ENCODE measurements at places on chromosomes 13 and 19.

DNA sequence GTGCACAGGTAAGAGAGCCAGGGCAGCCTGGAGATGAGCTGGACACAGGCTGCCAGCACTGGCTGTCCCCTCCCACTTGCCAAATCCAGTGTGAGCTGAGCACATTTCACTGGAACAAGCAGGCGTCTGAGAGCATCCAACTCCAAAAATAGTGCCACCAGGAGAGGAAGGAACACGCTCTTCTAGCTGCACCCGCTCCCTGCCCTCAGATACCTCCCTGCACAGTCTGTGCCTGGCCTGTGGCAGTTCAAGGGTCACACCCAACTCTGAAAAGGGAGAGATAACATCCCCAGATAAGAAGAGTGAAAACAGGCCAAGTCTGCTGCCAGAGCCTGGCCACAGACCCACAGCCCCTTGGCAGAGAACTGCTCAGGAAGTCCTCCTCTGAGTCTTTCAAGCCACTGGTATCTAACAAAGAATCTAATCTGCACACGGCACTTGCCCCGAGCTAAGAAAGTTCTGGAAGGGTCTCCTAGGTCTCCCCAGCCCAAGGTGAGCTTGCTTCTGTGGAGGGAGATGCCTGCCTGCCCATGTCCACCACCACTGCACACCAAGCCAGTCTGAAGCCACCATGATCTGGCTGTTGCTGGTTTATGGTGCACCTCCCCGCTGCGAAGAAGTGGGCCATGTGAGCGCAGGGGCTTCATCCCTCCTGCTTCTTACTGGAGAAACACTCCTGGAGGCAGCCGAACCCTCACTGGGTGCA lies 14.7 kb downstream of the ELL start:
- DNase-seq: no peak

DNA sequence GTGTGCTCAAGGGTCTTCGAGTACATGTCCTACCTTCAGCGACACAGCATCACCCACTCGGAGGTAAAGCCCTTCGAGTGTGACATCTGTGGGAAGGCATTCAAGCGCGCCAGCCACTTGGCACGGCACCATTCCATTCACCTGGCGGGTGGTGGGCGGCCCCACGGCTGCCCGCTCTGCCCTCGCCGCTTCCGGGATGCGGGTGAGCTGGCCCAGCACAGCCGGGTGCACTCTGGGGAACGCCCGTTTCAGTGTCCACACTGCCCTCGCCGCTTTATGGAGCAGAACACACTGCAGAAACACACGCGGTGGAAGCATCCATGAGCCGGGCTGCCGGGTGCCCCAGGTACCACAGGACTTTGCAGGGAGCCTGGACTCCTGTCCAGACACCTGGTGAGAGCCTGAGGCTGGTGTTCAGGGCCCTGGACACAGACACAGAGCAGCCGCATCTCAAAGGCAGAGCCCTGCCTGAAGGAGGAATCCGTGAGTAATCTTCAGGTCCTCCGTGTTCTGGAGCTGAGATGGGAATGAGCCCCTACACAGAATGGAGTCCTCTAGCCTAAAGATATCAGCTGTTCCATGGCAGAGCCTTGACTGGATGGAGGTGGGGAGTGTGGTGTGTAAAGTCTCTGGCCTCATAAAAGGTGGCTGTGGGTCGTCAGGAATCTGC lies 1.5 kb downstream of the ZNF581 start:
- no peak for DNase-seq

- DNase-seq: no peak
Observed at GRCh38 chr19:51295382-51296126, 15.9 kb upstream of the IGLON5 start.

DNA sequence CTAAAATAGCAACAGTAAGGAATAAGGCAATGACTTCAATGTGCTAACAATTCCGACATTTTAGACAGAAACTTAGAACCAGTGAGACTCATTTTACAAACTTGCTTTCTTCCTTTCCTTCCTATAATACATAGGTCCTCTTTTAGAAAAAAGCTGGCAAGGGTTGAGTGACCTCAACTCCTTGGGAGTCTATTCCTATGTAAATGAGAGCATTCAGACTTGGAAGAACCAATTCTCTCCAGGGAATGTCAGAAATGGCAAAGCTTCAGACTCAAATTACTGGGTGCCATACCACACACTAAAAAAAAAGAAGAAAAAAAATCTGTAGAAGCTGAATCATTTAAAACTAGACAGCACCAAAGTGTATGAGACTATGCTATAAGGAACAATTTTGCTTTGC lies 1328.2 kb downstream of the OLFM4 start:
- DNase-seq: no peak

- no peak for DNase-seq
Observed at GRCh38 chr13:74761801-74762757, 627.9 kb upstream of the KLF12 start.

DNA sequence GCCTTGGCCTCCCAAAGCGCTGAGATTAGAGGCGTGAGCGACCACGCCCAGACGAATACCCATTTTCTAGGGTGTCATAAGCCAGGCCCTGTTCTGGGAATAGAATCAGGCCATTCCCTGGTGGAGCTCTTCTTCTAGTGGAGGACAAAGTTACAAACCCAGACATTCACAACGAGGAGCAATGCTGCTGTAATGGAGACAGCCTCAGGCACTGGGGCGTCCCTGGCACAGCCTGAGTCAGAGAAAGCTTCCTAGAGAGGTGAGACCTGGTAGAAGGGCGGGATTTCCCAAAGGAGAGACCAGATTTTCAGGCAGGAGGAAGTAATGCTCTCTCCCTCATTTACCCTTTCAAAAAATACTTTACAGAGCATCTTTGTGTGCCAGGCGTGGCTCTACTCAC lies 12.7 kb downstream of the PRKCG start:
- no peak for DNase-seq

DNA sequence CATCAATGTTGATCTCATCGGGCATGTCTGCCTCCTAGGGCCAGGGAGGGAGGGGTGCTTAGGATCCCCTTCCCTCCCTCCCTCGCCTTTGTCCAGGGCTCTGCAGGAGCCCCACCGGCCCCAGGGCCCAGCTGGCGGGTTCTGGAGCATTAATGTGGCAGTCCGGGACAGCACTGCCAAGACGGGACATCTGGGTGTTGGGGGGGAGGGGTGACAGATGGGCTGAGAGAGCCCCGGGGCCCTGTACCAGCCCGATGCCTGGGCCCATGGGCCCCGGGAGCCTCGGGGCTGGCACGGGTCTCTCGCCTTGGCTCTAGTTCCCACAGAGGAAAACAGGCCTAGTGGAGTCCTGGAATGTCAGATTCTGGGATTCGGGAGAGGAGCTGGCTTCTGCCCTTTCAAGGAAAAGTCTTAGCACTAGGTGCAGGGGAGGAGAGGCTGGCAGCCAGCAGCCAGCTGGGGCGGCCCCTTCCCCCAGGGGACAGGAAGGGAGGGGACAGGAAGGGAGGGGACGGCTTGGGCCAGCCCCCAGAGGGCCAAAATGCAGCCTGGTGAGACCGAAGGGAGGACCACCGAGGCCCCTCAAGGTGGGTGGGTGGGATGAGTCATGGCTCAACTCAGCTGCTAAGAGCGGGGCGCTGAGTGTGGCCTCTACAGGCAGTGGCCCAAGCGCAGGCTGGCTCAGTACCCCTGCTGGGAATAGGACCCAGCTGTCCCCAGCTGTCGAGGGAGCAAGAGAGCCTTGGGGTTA lies 3.1 kb downstream of the PPP1R14A start:
- no peak for DNase-seq

GRCh38 chr13:24802074-24802473 lies 38.1 kb downstream of the RNF17 start:
- no peak for DNase-seq

- DNase-seq: no peak
Observed at GRCh38 chr19:30522341-30522740, 150.2 kb downstream of the ZNF536 start.

DNA sequence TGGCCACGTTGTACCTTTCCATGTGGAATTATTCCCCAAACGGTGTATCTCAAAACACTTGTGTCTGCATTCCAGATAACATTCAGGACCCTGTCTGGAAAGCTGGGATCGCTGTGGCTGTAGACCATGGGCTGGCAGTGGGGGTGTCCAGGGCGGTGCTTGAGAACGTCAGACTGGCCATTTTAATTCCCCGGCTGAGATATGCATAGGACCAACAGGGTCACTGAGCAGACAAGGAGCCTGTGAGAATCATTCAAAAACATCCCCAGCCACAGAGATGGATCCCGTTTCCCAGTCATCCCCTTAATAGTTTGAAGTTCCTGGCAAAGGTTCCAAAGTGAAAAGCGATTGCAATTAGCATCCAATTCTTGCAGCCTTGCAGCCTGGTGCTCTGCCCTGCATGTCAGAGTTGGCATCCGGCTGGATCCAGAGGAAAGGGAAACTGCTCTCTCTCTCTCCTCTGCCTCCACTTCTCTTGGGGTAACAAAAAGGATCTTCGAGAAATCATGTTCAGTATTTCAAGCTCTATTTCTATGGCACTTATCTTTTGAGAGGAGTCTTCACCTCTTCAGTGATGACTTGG lies 41.6 kb downstream of the IFT88 start:
- no peak for DNase-seq

- peak; percentile 33 for DNase-seq
Observed at GRCh38 chr13:77544355-77544754, 8.8 kb downstream of the SCEL start.

DNA sequence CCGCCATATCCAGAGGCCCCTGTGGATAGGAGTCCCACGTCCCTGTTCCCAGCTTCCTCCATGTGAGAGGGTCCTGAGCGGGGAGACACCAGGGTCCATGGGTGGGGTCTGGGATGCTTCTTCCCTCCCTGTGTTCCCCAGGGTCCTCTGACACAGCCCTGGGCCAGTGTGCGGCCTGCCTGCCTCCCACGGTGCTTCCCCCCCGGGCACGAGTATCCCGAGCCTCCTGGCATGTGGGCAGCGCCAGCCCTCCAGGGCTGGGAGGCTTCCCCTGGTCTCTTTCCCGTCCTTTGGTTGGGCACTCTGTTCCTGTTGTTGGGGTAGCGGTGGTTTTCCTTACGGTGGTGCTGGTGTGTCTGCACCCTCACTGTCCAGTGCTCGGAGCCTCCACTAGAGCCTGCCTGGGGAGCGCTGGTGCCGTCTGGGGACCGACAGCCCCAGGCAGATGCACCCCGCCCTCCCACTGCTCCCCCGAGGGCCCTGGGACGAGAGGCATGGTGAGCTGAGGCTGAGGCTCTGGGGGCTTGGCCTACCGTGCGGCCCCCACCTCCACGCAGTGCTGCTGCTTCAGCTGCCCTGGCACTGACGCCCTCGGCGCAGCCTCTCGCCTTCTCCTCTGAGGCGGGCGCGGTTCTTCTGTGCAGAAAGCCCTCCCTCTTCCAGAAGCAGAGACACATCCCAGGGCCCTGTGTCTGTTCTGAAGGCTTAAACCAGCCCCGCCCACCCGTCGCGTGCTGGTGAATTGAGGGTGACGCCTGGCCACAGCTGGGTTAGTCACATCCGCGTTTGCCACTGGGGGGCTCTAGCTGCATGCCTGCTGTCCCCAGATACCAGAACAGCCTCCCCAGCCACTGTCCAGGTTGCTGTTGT lies 27.9 kb downstream of the PLEKHJ1 start:
- DNase-seq: no peak

- DNase-seq: no peak
Observed at GRCh38 chr13:32384702-32385101, 43.2 kb downstream of the N4BP2L1 start.

GRCh38 chr19:18672606-18673337 lies 10.7 kb upstream of the CRTC1 start:
- no peak for DNase-seq

DNA sequence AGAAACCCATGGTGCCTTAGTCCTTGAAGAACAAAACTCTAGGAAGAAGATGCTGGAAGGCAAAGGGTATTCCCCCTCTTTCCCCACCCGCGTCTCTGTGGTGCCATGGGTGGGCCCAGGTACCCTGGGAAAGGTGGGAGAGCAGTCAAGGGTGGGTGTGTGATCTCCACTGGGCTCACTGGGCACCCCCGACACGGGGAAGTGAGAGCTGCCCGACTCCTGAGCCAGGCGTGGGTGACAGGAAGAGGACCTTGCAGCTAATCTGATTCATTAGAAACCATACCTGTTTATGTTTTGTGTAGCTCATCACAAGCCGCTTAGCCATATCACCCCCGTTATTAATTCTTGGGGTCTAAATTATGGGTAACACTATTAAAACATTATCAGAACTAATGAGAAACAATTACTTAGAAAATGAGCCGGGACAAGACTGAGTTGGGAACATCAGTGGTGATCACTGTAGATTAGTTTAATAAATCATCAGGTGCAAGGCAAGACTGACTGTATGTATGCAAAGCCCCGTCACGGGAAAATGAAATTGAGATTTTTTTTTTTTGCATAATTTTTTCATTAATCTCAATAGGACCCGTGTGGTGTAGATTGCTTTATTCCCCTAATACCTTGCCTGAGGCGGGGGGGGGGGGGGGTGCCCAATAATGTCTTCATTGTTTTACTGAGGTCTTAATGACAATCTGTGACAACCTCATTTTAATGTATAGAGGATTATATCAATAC lies 77.3 kb downstream of the ZIC5 start:
- no peak for DNase-seq

DNA sequence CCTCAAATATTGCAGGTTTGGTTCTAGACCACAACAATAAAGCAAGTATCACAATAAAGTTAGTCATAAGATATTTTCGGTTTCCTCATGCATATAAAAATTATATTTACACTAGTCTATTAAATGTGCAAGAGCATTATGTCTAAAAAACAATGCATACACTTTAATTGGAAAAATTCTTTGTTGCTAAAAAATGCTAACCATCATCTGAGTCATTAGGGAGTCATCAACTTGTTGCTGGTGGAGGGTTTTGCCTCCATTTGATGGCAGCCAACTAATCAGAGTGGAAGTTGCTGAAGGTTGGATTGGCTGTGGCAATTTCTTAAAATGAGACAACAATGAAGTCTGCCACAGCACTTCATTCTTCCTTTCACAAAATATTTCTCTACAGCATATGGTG lies 422.3 kb upstream of the GPC6 start:
- DNase-seq: no peak

DNA sequence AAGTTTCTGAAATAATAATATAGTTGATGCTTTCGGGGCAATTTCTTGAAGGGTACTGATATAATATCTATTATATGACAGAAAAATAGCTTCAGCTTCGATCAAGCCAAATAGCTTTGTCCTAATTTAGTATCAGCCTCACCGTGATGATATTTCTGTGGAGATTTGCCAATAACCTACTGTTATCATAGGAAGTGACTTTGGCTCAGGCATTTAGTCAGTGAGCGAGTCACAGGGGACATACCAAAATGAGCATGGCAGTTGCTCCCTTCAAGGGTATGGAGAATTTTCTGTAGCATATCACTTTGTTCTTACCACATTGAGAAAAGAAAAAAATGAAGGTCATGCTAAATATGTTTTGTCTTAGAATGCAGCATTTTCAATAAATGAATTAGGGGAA lies 767.6 kb upstream of the SLITRK1 start:
- DNase-seq: no peak

- no peak for DNase-seq
Observed at GRCh38 chr13:45339399-45339798, 1.6 kb downstream of the TPT1 start.

GRCh38 chr19:708154-709143 lies at the start of gene PALM:
TSS of gene PALM (plus strand) at chr19:708935. CDS start at chr19:709147, 212 bp downstream.
- DNase-seq: no peak
